ENCODE measurements at places on chromosomes 4 and X.

DNA sequence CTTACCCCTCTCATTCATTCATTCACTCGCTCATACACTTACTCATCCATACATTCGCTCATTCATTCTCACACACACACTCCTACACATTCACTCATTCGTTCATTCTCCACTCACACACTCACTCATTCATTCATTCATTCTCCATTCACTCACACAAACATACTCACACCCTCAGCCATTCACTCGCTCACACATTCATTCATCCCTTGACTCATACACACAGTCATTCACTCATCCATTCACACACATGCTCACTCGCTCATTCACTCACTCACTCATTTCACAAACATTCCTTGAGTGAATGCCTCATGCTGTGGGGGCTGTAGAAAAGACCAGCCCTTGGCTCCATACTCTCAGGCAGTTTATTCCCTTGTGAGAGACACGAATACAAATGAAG, 151.1 kb upstream of the MAMLD1 start:
- DNase-seq = no peak

DNA sequence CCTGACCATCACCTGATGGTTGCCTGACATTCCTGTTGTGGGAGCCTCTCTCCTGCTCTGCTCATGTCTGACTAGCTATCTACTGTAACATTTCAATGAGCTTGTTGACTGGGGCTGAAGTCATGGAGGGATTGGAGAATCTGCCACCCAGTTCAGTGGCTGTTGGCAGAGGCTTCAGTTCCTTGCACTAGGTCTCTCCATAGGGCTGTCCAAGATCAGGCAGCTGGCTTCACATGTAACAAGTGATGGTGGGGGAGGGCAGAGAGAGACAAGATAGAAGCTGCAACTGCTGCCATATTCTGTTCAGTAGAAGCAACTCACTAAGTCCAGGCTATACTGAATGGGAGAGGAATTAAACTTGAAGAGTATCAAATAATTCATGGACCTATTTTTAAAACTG, 14.1 kb upstream of the CCNI start:
- DNase-seq = no peak

DNA sequence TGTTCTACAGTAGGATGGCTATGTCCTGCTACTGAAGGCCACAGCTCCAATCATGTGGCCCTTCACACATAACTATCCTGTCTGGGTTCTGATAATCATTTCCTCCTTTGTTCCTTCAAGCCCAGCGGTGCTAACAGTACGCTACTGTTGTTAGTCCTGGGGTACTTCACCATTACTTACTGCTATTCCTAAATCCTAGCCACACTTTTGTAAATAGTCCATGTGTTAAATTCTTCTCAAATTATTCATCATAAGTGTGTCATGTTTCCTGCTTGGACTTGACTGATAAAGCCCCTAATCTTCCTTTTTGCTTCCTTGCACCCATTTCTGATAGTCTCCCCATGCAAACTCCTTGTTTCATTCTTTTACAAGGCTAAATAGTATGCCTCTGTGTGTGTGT, 332.6 kb downstream of the FGF13 start:
- no peak for DNase-seq

DNA sequence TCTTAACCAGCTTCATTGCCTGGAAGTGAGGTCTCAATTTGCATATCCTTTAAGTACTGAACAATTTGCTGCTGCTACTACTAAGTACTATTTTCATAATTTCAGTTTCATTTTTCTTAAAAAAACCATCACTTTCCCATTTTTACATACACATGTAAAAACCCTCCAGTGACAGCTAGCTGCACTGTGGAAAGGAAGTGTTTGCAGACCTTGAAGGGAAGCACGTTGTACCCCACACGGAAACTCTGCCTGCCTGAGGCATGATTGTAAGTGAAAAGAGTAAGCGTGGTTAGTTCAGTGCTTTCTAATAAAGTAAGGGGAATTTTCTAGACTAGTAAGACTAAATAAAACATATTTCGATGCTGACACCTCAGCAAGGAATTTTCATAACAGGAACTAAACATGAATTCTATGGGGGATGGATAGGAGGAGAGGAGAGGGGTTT, 103.6 kb downstream of the RAPGEF2 start:
- DNase-seq = no peak

DNA sequence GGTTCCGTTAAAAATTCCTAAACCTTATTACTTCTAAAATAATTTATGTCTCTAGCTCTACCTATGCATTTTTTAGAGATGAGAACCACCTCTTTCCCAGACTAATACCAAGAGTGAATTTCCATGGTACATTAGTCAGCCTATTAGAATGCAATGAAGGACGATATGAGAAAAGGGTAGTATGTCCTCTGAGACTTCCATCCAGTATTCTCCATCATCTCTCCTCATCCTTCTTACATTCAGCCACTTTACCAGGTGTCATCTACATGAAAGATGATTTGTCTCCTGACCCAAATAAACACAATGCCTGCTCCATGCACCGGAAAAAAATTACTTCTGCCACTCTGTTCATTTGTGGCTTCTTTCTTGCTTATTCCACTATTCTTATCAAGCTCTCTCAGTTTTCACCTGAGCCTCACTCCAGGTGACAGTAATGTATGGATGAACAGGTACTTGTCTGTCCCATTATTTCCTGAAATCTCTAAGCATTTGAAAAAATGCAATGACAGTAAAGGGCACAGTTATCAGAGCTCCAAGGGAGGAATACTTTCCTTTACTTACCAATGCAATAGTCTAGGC, 97.9 kb downstream of the MAB21L2 start:
- DNase-seq = no peak

- DNase-seq = no peak
These were observed 279.2 kb upstream of the NOCT start for GRCh38 chr4:138736362-138736761.

GRCh38 chr4:113881256-113881655, 98.2 kb downstream of the ARSJ start:
- no peak for DNase-seq

DNA sequence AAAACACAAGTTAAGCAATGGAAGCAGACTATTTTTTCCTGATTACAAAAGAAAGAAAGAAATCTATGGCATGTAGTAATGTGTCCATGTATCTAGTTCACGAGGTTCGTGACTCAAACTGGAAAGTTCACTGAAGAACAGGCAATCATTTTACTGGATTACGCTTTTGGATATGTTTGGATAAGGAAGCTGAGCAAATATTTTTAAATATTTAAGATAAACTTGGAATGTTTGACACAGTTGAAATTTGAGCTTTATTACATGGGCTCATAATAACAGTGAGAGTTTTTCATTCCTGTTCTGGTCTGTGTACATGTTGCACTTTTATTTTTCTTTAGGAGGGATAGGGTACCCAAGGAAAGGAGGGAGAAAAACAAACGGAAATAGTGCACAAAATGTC, 244.2 kb upstream of the GK2 start:
- no peak for DNase-seq

GRCh38 chrX:65866146-65866545, 173.7 kb downstream of the VSIG4 start:
- DNase-seq = no peak

DNA sequence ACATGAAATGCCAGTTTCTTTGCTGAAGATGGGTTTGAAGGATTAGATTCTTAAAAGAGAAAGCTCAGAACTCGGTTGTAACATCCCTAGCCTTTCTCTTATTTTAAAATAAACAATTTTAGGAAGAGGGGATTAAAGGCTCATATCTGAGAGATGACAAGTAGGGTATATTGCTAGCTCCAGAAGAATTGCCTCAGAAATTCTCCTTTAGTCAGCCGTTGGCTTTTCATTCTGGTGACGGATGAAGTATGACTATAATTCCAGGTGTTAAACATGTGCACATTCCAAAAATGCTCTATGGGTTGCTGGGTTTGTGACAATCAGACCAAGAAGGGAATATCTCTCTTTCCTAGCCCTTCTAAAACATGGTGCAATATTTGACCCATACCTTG, 17.8 kb downstream of the DKK2 start:
- DNase-seq = no peak

- DNase-seq = no peak
These were observed 171.6 kb downstream of the PCDH10 start for GRCh38 chr4:133320576-133321170.

DNA sequence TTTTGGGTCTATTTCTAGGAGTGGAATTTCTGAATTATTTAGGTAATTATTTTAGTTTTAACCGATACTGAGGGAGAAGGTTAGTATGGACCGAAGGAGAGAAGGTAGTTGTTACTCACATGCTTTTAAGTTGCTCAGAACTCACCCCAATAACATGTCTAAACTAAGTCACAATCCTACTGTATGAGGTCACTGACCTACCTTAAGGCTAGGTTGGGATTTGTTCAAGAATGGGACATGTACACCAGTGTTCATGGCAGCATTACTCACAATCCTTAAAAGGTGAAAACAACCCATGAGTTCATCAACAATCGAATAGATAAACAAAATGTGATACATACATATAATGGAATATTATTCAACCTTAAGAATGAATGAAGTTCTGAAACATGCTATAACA, 90.5 kb downstream of the MSN start:
- DNase-seq = no peak

DNA sequence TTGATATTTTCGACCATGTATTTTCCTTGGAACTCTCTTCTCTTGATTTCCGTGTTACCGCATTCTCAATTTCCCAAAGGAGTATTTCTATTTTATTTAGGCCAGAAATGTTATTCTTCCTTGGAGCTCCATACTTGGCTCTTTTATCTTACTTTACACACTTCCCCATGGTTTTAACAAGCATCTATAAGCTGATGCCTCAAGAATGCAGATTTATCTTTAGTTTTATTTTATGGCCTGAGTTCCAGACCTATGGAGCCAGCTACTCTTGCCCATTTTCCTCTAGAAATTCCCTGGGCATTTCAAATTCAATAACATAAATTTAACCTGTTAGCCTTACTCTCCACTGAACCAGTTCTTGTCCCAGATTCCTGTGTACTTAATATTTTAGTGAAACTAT, 43.7 kb downstream of the SULT1E1 start:
- DNase-seq = no peak

GRCh38 chr4:51843309-51844152, 578 bp downstream of the DCUN1D4 start:
- no peak for DNase-seq

DNA sequence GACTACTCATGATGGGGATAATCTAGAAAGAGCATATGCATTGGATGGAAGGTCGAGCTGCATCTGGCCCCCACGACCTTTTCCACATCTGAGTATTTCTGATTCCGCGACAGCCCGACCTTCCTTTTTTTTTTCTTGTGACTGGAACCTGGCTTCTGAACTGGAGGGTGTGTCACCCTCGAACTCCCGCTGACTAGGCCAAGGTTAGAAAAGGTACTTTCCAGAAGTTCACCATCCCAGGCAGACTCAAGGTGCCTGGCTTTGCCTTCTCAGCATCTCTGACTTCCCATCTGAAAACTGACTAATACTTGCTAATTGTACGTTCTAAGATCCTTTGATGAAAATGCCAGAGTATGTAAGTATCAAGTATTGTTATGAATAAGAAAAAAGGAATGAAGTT, 49.3 kb upstream of the CD40LG start:
- DNase-seq = no peak

DNA sequence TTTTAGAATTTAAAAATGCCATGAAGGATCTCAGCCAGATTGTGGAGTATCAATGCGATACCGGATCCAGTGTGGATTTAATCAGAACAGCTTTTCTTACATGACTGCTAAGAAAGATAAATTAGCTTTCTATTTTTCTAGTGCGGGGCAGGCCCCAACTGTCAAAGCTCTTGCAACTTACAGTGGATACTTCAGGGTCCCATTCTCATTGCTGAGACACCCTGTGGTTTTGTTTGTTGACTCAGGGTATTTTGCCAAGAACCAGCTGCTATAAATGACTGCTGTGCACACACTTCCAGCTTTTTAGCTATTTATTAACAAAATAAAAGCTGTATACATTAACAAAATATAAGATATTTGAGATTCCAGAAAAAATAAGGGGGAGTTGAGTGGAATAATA, 166.4 kb downstream of the DCLK2 start:
- DNase-seq = no peak

DNA sequence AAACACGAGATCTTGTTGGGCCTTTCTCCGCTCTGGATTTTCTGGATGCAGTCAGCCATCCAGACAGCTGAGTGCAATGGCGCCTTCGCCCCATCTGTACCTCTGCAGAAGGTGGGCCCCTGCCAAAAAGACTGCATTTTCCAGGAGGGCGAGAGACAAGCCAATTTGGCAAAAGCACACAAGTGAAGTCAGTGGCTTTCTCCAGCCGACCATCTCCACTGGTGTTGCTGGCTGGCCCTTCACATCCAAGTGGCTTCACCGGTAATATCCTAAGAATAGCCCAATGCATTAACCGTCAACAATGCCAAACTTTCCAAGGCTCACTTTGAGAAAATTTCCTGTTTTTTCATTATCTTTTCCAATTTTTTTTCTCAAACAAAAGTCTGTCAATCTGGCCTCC, 96.2 kb upstream of the MXRA5 start:
- DNase-seq = no peak

DNA sequence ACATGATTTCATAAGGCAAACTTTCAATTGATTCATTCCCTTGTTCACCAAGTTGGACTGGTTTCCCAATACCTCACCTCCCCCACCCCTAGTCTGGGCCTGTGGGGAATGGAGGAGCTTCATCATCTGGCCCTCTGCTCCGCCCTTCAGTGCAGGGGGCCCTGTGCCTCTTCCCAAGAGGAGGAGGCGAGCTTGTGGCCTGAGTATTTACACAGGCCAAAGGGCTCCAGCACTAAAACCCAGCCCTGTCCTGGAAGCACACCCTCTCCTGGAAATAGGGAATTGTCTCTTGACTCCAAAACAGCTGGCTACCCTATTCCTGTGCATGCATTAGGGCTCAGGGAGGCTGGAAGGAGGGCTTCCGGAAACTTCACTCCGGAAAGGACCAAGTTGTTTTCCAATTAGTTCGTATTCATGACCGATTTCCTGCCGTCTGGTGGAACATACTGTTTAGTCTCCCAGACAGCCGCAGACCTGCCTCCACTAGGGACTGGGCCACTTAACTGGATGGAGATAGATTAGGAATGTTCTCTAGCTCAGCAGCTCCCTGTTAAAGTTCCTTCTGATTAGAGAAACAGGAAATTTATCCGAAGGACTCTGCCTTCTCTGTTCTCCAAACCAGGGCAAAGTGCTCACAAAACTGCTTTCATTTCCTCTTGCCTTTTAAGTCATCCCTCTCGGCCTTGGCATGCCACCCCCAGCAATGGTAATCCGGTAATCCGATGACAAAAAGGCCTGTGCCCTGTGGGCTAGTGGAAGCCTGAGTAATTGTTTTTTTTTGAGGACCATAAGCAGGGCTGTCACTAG, 5.8 kb downstream of the SRPX2 start:
- DNase-seq = no peak

DNA sequence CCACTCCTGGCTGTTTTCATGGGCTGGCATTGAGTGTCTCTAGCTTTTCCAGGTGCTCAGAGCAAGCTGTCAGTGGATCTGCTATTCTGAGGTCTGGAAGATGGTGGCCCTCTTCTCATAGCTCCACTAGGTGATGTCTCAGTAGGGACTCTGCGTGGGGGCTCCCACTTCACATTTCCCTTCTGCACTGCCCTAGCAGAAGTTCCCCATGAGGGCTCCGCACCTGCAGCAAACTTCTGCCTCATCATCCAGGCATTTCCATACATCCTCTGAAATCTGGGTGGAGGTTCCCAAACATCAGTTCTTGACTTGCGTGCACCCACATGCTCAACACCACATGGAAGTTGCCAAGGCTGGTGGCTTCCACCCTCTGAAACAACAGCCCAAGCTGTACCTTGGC, 13.8 kb downstream of the GLRA3 start:
- no peak for DNase-seq

- DNase-seq = no peak
These were observed at the start of gene FGFBP2 for GRCh38 chr4:15963001-15963451. Gene FGFBP2 (minus strand): TSS chr4:15963175. CDS start chr4:15963129, 46 bp downstream.

GRCh38 chr4:77187322-77187721, 30.3 kb downstream of the CCNG2 start:
- no peak for DNase-seq

GRCh38 chr4:141575884-141576283, 60.5 kb upstream of the IL15 start:
- DNase-seq = no peak

All from type B pancreatic cell (in vitro differentiated cells).